ENCODE measurements at places on chromosomes 6 and 20.

GRCh38 chr20:58555078-58555765, 40.0 kb upstream of the APCDD1L start:
- no peak for DNase-seq

GRCh38 chr20:17671011-17671410, 11.0 kb downstream of the RRBP1 start:
- no peak for DNase-seq

DNA sequence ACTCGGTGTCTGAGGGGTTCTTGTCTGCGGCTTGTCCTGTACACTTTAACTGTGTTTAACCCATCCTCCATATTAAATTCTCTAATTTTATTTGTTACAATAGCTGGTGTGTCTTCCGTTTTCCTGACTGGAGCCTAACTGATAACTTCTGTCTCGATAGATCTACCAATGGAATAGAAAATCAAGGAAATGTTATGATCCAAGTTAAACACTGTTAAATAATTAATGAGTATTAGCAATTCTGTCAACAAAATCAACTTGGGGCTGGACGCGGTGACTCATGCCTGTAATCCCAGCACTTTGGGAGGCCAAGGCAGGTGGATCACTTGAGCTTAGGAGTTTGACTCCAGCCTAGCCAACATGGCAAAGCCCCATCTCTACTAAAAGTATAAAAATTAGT, 81.7 kb downstream of the DNAH8 start:
- no peak for DNase-seq

DNA sequence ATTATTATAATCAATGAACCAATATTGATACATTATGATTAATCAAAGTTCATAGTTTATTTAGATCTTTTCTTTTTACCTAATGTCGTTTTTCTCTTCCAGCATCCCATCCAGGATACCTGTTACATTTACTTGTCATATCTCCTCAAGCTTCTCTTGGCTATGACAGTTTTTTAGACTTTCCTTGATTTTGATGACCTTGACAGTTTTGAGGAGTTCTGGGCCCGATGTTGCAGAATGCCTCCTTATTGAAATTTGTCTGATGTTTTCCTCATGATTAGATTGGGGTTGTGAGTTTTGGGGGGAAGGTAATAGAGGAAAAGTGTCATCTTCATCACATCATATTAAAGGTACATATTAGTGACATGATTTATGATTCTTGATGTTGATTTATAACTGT, 3.8 kb upstream of the SIRPD start:
- no peak for DNase-seq

DNA sequence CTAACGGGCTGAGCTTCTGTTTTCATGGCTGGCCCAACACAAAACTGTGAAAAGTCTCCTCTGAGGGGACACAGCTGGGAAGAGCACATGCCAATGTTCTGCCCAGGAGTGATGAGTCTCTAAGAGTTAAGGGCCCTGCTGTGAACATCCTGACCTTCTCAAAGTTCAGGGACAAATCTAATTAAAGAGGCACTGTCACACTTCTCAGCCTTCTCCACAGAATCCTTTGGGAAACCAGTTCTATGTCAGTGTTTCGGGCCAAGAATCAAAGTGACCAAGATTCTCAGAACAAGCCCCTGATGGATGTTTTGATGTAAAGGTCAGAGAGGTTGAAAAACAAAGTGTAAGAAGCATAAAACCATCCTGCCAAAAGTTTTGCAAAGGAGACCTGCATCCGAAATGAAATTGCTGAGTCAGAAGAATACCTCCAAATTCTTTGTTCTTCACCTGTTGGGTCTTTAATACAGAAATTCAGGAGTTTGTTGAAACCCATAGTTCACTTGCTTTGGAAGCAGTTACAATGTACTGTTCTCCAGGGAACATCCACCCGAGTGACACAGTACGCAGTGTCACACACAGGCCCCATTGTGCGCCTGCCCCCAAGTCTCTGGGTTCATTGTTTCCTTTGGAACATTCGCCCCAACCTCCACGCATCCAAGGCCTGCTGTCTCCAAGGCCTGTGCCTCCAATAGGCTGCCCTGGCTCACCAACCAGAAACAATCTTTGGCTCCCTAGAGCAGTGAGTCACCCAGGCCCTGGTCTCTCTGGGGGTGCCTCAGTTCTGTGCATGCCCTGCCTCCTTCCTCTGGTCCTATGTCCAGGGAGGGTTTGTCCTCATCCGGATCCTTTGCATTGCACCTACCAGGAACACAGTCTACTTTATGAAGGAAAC, 65.5 kb upstream of the QKI start:
- no peak for DNase-seq

DNA sequence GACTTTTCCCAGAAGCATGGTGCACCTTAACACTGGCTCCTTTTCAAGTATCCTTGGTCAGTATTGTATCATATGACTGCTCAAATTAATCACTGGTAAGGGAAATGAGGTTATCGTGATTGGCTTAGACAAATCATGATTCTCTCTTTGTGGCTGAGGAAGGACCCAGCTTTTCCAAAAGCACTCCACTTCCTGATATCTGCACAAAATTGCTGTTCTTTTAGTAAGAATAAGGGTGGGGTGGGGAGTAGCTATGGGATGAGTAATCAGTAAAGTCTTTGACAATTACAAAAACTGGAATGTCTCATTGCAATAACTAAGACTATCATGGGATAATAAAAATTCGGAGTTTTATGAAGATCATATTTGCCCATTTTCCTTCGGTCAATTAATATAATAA, 9.0 kb upstream of the RIPPLY2 start:
- no peak for DNase-seq

DNA sequence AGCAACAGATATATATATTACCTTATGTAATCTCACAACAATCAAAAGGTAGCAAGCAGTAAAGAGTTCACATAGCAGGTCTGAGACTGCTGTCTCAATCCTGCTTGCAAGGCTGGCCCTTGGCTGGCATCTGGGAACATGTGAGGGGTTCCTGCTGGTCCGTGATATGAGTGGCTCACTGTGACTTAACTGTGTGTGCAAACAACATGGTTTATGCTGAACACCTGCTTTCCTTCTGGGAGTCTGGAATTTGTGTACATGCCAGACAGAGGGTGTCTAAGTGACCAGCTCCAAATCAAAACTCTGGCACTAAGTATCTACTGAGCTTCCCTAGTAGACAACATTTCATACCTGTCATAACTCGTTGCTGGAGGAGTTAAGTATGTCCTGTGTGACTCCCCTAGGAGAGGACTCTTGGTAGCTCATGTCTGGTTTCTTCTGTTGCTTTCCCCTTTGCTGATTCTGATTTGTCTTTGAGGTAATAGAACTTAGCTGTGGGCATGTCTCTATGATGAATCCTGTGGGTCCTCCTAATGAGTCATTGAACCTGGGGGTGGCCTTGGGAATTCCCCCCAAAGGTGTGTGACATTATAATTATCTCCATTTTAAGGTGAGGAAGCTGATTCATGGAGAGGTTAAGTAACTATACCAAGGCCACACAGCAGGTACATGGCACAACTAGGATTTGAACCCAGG, 131.6 kb upstream of the NEDD9 start:
- DNase-seq: no peak

GRCh38 chr6:36700831-36701230, 3.2 kb downstream of the RAB44 start:
- DNase-seq: no peak

DNA sequence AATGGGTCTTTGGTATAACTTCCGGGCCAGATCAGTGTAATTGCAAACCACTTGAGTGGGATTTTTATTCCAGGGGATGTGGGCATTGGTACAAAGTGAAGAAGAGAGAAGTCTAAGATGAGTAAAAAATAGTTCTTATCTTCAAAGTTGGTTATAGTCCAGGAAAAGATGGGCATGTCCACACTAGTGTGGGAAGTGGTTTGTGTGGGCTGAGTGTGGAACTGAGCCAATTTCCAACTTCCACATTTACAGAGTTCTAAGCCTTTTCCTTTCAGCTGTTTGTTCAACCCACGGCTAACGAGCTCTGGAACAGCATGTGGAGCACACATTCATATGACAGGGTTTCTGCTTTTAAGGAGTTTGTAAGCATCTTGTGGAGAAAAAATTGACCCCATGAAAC, 72.3 kb upstream of the IFNGR1 start:
- DNase-seq: no peak

- no peak for DNase-seq
Measured at GRCh38 chr6:159875194-159875593, 15.6 kb upstream of the MAS1 start.

Measured in activated CD8-positive, alpha-beta memory T cell treated with anti-CD3 and anti-CD28 coated beads for 1 hour (primary cell).